NCI-H1436 treated with DMSO at 0.1 percent for 48 hours (cell line): ENCODE measurements at places on chromosomes 2 and 18.

- no peak for DNase-seq
These were observed 163.4 kb downstream of the VWC2L start for GRCh38 chr2:214574084-214574781.

GRCh38 chr2:217438136-217438535 is 564.7 kb downstream of the TNS1 start:
- no peak for DNase-seq

- DNase-seq = no peak
These were observed 5.5 kb downstream of the SALL3 start for GRCh38 chr18:78984941-78985784.

- no peak for DNase-seq
These were observed 569.0 kb upstream of the SYT4 start for GRCh38 chr18:43846299-43846698.

GRCh38 chr2:147133286-147133908 is 711.4 kb upstream of the ACVR2A start:
- no peak for DNase-seq

GRCh38 chr2:205369813-205370212 is 312.5 kb upstream of the NRP2 start:
- no peak for DNase-seq

- no peak for DNase-seq
These were observed at the start of gene MPP4 for GRCh38 chr2:201698588-201699226. Gene MPP4, minus strand, starts transcription at chr2:201698644. Its CDS starts 4,690 bp downstream, at chr2:201693954.

GRCh38 chr2:230234122-230234722 is 8.7 kb downstream of the SP140 start:
- no peak for DNase-seq

DNA sequence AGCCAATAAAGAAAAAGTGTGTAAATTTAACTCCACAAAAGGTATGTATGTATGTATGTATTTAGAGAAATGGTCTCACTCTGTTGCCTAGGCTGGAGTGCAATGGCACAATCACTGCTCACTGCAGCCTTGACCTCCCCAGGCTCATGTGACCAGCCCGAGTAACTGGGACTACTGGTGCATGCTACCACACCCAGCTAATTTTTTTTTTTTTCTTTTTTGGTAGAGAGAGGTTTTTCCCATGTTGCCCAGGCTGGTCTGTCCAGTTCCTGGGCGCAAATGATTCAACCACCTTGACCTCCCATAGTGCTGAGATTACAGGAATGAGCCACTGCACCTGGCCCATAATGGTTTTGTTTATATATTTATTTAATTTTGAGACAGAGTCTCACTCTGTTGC is 67.1 kb downstream of the CERKL start:
- no peak for DNase-seq

DNA sequence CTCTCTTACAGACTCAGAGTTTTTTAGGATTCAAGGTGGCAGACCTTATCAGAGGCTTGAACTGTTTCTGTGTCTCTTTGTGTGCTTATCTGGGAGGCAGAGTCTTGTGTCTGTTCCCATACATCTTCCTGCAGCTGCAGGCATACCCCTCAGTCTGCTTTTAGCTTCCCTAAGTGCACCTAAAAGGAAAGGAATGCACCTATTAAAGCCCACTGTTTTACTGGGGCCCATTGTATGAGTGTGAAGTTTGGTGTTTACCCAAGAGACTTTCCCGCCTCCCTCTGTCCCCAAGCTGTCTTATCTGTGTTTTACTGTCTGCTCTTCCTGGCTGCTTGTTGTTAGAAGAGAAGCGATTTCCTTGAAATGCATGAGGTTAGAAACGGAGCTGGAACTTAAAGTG is 1757.3 kb upstream of the PIK3C3 start:
- no peak for DNase-seq

- no peak for DNase-seq
These were observed 62.1 kb downstream of the GBX2 start for GRCh38 chr2:236105955-236106607.
